ENCODE measurements at places on chromosomes 4 and X. TPM values are rescaled to one million over a fixed set of nuclear protein-coding genes. Genes with fewer than 3 reads are reported as not detected.

HMX1 gene
- not detected for total RNA-seq

ETDA gene
- not detected for total RNA-seq

PF4V1 gene
- not detected for total RNA-seq

SPRY1 gene
- 44.2 TPM for total RNA-seq

FBXL5 gene
- total RNA-seq: 129 TPM

CENPE gene
- total RNA-seq: 26.9 TPM

C4orf36 gene
- 0.81 TPM for total RNA-seq

ATP1B4 gene
- total RNA-seq: not detected

DRP2 gene
- total RNA-seq: 0.41 TPM
